ENCODE measurements at places on chromosomes 1 and 21. TPM values are rescaled to one million over a fixed set of nuclear protein-coding genes. Genes with fewer than 3 reads are reported as not detected.
A peak's percentile ranks its signal among the peaks of the same experiment; 100 is the strongest.

GBP3 gene
- total RNA-seq = 15.1 TPM

UBQLN4 gene
- 32.7 TPM for total RNA-seq

RGS7 gene
- not detected for total RNA-seq

RXFP4 gene
- total RNA-seq = not detected

CSF1 gene
- 7.6 TPM for total RNA-seq

CAPN8 gene
- 0.26 TPM for total RNA-seq

DNA sequence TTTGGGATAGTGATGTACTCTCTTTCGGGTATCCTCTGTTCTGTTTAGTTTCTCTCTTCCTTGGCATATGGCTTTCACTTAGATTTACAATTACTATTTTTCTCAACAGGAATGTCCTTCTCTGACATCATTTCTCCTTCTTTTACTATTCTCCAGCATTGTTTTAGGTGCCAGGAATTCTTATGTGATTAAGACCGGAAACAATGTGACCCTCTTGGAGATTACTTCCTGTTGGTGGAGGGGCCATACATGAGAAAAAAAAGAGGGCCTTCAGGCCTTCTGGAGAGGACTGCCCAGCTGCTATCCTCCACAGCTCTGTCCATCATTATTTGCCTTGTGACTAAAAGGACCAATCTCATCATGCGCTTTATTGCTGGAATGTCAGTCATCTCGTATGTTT is 50.4 kb upstream of the ADAMTS5 start:
- no peak overlapping the region for H3K27ac ChIP-seq
- no peak overlapping the region for H3K4me3 ChIP-seq
- no peak for DNase-seq
- no peaks in the 10 kb centered on the region for H3K36me3 ChIP-seq
- H3K27me3 ChIP-seq = no peaks in the 10 kb centered on the region
- H3K4me1 ChIP-seq = no peaks in the 10 kb centered on the region

GRCh38 chr1:169326956-169327268 is 40.7 kb downstream of the NME7 start:
- H3K36me3 ChIP-seq = no peaks in the 10 kb centered on the region
- H3K27me3 ChIP-seq = no peaks in the 10 kb centered on the region
- no peak overlapping the region for H3K4me3 ChIP-seq
- DNase-seq = no peak
- no peaks in the 10 kb centered on the region for H3K4me1 ChIP-seq

GRCh38 chr1:28195780-28196179 is 19.3 kb upstream of the PTAFR start:
- H3K27ac ChIP-seq = no peak overlapping the region
- no peak overlapping the region for H3K4me3 ChIP-seq
- peaks cover 71% of the 10 kb centered on the region for H3K4me1 ChIP-seq
- DNase-seq = no peak
- peaks cover 34% of the 10 kb centered on the region for H3K36me3 ChIP-seq

GRCh38 chr1:48619539-48619938 is 147.5 kb upstream of the SPATA6 start:
- no peaks in the 10 kb centered on the region for H3K36me3 ChIP-seq
- H3K27me3 ChIP-seq = no peaks in the 10 kb centered on the region
- DNase-seq = no peak
- no peak overlapping the region for H3K27ac ChIP-seq
- no peaks in the 10 kb centered on the region for H3K4me1 ChIP-seq

DNA sequence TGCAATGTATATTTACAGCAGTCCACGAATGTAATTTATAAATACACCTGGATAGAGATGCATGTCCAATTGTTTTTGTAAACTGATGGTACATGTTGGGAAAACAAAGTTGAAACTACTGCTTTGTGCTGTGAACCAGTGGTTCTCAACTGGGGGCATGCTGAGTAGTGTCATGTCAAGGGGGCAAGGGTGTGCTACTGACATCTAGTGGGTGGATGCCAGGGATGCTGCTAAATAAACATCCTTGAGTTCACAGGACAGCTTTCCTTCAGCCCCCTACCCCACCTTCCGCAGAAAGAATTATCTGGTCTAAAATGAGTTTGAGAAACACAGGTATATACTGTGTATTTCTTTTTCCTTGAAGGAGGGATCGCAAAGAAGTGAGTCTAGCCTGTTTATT is 95.9 kb downstream of the RASAL2 start:
- H3K4me3 ChIP-seq = no peak overlapping the region
- no peaks in the 10 kb centered on the region for H3K27me3 ChIP-seq
- no peaks in the 10 kb centered on the region for H3K4me1 ChIP-seq
- H3K36me3 ChIP-seq = no peaks in the 10 kb centered on the region
- DNase-seq = no peak

- no peaks in the 10 kb centered on the region for H3K27me3 ChIP-seq
- no peak overlapping the region for H3K4me3 ChIP-seq
- H3K36me3 ChIP-seq = no peaks in the 10 kb centered on the region
- H3K4me1 ChIP-seq = no peaks in the 10 kb centered on the region
These were observed 72.4 kb upstream of the CYP2J2 start for GRCh38 chr1:59999006-59999405.

- no peak for DNase-seq
- H3K4me1 ChIP-seq = no peaks in the 10 kb centered on the region
- H3K27me3 ChIP-seq = no peaks in the 10 kb centered on the region
- H3K4me3 ChIP-seq = no peak overlapping the region
- no peaks in the 10 kb centered on the region for H3K36me3 ChIP-seq
- H3K27ac ChIP-seq = no peak overlapping the region
These were observed 202.5 kb downstream of the TTLL7 start for GRCh38 chr1:83796409-83796808.

- H3K27me3 ChIP-seq = no peaks in the 10 kb centered on the region
- no peak overlapping the region for H3K4me3 ChIP-seq
- peaks cover 12% of the 10 kb centered on the region for H3K36me3 ChIP-seq
- H3K4me1 ChIP-seq = no peaks in the 10 kb centered on the region
- DNase-seq = no peak
- no peak overlapping the region for H3K27ac ChIP-seq
These were observed 54.7 kb downstream of the KDM1A start for GRCh38 chr1:23074012-23074411.

GRCh38 chr1:29237852-29238619 is 1.7 kb downstream of the PTPRU start:
- H3K36me3 ChIP-seq = no peaks in the 10 kb centered on the region
- H3K4me3 ChIP-seq = peak overlapping the region; percentile 51
- H3K27me3 ChIP-seq = peaks cover 51% of the 10 kb centered on the region
- no peak for DNase-seq
- H3K4me1 ChIP-seq = peaks cover 16% of the 10 kb centered on the region

- H3K36me3 ChIP-seq = no peaks in the 10 kb centered on the region
- no peak overlapping the region for H3K27ac ChIP-seq
- H3K4me1 ChIP-seq = no peaks in the 10 kb centered on the region
- H3K27me3 ChIP-seq = no peaks in the 10 kb centered on the region
- no peak overlapping the region for H3K4me3 ChIP-seq
These were observed 11.5 kb upstream of the RUNX3 start for GRCh38 chr1:24941564-24941963.

DNA sequence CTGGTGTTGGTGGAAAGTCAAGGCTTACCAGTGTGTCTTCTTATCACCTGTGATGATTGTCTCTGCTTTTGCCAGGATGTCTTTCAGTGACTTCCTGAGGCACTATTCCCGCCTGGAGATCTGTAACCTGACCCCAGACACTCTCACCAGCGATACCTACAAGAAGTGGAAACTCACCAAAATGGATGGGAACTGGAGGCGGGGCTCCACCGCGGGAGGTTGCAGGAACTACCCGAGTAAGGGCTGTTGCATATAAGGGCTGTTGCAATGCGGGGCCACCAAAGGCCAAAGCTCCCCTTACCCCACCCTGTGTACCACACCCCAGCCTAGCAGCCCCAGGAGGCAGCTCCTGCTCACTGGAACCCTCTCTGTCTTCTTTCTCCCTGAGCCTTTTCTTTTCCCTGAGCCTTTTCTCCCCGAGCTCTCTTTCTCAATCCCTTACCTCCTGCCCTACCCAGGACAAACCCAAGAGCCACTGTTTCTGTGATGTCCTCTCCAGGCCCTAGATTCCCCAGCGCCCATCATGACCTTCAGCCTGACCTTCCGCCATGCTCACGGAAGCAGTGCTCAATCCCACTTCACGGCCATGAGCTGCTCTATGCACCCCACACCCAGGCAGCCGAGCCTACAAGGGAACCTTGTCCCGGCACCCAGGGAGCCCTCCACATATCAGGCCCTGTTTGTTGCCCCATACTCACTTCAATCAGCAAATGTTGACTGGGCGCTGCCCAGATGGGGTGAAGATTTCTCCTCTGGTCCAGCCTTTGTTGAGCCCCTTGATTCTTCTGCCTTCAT is 40.6 kb downstream of the CAPN2 start:
- peaks cover 98% of the 10 kb centered on the region for H3K36me3 ChIP-seq
- H3K27me3 ChIP-seq = no peaks in the 10 kb centered on the region
- no peak overlapping the region for H3K27ac ChIP-seq
- H3K4me3 ChIP-seq = no peak overlapping the region
- DNase-seq = no peak

DNA sequence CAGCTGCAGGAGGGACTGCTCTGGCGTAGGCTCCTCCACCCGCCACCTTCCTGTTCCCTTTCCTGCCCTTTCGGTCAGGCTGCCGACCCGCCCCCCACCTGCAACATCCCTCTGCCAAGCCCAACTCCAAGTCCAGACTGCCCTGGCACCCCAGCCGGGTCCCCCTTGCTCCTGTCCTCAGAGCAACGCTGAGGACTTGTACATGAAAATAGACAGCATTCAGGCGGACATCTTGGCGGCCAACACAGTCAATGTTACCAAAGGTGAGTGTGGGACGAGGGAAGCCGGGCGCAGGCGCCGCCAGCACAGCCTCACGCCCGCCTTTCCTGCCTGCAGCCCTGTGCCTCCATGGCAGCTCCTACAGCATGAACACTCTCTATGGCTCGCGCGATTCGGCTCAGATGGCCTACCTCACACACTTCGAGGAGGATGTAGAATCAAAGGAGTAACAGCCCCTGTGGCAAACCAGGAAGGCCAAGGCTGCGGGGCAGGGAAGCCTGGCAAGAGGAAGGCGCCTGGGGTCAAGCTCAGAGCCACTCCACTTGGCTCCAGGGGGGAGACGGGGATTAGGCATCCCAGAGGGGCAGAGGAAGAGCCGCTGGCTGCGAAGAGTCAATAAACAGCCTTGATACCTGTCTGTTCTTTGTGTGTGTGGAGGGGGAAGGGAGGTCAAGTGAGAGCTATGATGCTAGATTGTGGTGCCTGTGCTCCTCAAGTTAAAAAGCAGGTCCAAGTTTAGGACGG is 5.8 kb downstream of the RNU5D-1 start:
- H3K27me3 ChIP-seq = no peaks in the 10 kb centered on the region
- H3K27ac ChIP-seq = no peak overlapping the region
- H3K36me3 ChIP-seq = no peaks in the 10 kb centered on the region
- H3K4me1 ChIP-seq = no peaks in the 10 kb centered on the region
- H3K4me3 ChIP-seq = no peak overlapping the region
- no peak for DNase-seq

- no peak overlapping the region for H3K27ac ChIP-seq
- no peaks in the 10 kb centered on the region for H3K4me1 ChIP-seq
- no peak for DNase-seq
- H3K4me3 ChIP-seq = no peak overlapping the region
These were observed 91.2 kb upstream of the CACNA1E start for GRCh38 chr1:181392133-181392532.

DNA sequence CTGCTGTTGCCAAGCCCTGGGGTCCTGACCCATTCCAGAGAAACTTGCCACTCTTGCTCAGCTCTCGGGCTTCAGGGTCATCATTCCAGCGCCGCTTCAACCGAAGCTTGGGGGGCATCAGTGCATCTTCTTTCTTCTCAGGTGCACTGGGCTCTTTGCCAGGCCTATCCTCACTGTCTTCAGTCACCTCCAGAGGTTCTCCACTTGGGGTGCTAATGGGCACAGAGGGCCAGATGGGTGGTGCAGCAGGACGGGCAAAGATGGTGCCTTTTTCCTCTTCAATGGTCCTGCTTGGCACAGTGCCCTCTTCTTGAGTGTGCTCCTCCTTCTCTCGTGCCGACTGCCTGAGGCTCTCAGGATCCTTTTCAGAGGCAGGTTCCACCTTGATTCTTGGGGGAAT is 13.3 kb downstream of the ETV3 start:
- no peak overlapping the region for H3K27ac ChIP-seq
- no peaks in the 10 kb centered on the region for H3K4me1 ChIP-seq
- no peak for DNase-seq
- H3K27me3 ChIP-seq = no peaks in the 10 kb centered on the region
- peaks cover 14% of the 10 kb centered on the region for H3K36me3 ChIP-seq

- DNase-seq = no peak
- no peaks in the 10 kb centered on the region for H3K36me3 ChIP-seq
- no peak overlapping the region for H3K4me3 ChIP-seq
- no peak overlapping the region for H3K27ac ChIP-seq
- no peaks in the 10 kb centered on the region for H3K4me1 ChIP-seq
- no peaks in the 10 kb centered on the region for H3K27me3 ChIP-seq
These were observed 30.6 kb downstream of the SYT6 start for GRCh38 chr1:114122941-114123618.

DNA sequence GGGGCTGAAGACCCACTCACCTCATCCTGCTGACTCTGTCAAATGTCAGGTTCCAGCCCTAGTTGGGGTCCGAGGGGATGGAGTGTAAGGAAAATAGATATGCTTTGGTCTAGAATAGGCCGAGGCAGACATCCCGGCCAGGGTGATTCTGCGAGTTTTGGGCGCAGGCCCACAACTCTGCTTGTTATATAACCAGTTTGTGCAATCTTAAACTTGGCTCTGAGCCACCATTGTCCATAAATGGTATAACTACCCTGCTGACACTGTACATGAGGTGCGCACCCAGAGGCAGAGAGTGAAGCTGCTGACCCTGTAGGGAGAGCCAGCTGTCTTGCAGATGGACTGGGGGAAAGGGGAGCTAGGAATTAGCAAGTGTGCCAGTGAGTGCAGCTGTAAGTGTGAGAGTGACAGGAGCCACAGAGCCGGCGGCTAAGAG is 1388.8 kb downstream of the AMY1C start:
- H3K36me3 ChIP-seq = no peaks in the 10 kb centered on the region
- H3K4me3 ChIP-seq = no peak overlapping the region
- H3K27me3 ChIP-seq = no peaks in the 10 kb centered on the region
- H3K27ac ChIP-seq = no peak overlapping the region
- DNase-seq = no peak
- H3K4me1 ChIP-seq = no peaks in the 10 kb centered on the region

DNA sequence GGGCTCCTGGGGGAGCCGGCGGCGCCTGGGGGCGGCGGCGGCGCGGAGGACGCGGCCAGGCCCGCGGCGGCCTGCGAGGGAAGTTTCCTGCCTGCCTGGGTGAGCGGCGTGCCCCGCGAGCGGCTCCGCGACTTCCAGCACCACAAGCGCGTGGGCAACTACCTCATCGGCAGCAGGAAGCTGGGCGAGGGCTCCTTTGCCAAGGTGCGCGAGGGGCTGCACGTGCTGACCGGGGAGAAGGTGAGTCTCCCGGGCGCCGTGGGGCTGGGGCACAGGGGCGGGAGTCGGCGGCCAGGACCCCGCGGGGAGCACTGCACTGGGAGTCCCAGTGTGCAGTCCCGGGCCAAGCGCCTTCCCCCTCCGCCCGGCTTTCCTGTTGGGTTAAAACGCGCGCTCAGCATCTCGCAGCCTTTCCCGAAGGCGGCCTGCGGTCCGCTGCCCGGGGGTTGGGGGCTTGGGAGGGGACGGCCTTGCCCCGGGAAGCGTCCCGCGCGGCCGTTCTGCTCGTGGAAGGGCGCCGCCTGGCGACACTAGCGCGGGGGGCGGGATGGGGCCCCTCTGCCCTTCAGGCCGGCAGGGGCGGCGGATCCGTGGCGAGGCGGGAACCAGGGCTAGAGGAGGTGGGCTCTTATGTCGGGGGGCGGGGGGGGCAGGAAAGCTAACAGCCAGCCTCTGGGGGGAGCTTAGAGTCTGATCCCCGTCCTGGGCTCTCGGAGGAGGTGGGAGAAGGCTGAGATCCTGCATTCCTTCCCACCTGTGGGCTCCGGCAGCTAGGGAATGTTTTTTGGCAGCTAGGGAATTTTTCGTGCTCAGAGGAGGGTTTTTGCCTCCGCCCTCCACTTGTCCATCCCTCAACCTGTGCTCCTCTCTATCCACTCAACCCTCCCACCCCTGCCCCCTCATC is 1.1 kb downstream of the HUNK start:
- DNase-seq = no peak
- H3K36me3 ChIP-seq = no peaks in the 10 kb centered on the region
- H3K4me3 ChIP-seq = peak overlapping the region; percentile 67
- H3K27me3 ChIP-seq = no peaks in the 10 kb centered on the region
- H3K4me1 ChIP-seq = peaks cover 16% of the 10 kb centered on the region

Data from esophagus squamous epithelium (tissue), 5 donors.